ENCODE measurements at places on chromosomes 5 and 9.

GRCh38 chr5:144405991-144406390, 235.3 kb downstream of the KCTD16 start:
- DNase-seq: no peak

DNA sequence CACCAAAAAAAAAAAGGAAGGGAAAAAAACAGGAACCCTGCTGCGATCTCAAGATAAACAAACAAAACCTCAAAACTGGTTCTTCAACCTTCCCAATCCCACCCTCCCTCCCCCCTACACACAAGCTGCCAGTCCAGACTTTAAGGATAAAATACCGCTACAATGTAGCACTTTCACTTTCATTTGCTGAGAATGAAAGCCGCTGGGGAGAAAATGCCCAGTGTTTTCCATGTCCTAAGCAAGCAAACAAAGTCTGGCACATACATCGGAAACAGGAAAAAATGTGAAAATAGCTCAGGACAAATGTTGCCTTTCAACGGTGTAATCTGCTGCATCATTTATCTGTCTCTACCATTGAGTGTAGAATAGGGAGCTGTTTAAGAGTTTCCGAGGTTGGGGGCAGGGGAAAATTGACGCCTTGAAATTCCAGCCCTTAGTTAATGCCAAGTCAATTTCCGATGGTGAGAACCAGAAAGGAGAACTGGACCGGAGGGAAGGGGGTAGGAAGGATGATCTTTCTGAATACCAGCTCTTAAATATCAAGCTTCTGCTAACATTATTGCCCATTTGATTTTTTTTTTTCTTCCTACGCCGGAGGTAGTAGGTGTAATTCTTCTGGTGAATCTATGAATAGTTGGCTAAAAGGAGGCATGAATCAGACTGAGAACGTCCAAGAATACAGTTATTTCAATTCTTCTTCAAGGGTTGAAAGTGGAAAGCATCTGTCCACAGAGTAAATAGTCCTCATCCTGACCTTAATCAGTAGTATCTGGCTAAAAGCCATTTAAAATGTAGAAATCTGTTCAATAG, 1.2 kb upstream of the ADAMTS6 start:
- no peak for DNase-seq

DNA sequence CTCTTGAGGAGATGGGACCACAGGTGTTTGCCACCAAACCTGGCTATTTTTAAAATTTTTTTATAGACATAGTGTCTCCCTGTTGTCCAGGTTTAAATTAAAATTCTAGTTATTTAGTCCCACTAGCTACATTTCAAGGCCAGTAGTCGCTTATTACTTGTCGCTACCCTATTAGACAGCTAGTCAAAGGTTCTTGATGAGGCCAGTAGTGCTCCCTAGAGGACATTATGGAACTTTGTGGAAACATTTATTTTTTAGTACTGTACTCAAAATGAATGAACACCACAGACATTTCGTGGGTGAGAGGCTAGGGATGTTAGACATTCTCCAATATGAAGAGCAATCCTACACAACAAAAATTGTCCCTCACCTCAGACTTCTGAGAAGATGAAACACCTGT, 14.4 kb upstream of the GRXCR2 start:
- DNase-seq: no peak

DNA sequence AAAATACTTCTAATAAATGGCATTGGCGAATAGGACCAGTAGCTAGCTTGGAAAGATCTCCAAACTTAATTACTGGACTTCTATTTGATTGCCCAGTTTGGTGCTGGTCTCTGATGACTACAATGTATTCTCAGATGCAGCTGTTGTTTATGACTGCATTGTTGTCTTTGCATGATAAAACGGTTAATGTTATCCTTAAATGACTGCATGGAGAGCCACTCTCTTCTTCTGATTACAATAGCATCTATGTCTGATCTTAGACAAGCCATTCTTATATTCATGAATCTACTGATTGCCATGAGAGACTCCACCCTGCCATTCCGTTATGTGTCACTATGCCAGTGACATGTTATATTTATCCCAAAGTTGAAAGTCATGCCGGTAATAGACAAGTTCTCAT, 42.9 kb upstream of the ERBIN start:
- no peak for DNase-seq

- no peak for DNase-seq
Measured at GRCh38 chr9:794386-794785, 47.1 kb upstream of the DMRT1 start.

DNA sequence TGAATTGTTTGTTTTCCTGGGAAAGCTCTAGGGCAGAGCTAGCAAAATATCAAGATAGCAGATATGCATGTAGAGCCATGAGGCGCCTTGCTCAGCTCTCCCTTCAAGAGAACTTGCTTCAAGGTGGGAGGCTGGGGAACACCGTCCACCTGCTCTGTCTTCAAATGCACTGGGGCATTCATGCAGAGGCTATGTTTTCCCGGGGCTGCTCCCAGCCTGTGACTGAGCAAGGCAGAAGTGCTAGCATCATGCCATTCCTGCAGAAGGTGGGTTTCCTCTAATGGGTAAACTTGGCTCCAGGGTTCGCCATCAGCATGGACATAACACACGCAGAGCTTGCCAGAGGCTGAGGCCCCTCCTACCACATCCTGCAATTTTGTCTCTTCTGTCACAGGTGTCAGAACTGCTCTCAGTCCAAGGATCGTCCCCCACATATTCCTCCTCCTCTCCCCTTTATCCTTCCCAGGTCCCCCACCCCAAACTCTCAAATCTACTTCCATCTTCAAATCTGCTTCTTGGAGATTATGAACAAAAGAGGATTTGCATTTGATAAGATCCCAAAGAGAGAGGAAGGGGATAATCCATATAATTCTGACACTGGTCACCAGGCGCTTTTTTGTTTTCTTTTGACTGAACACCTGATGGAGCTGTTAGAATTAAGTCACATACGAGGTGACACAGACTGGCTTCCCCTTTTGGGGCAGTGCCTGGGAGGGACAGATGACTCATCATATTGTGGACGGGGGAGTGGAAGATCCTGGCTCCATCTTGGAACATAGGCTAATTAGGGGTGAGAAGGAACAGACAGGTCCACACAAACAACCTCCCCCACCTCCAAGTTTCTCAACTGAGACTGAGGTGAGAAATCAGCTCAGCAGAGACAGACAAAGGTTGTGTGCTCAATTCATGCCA, 85.0 kb upstream of the TAF11L2 start:
- no peak for DNase-seq

GRCh38 chr5:107325866-107326265, 344.9 kb downstream of the EFNA5 start:
- no peak for DNase-seq

- no peak for DNase-seq
Measured at GRCh38 chr5:38059876-38060275, 198.5 kb upstream of the EGFLAM start.

DNA sequence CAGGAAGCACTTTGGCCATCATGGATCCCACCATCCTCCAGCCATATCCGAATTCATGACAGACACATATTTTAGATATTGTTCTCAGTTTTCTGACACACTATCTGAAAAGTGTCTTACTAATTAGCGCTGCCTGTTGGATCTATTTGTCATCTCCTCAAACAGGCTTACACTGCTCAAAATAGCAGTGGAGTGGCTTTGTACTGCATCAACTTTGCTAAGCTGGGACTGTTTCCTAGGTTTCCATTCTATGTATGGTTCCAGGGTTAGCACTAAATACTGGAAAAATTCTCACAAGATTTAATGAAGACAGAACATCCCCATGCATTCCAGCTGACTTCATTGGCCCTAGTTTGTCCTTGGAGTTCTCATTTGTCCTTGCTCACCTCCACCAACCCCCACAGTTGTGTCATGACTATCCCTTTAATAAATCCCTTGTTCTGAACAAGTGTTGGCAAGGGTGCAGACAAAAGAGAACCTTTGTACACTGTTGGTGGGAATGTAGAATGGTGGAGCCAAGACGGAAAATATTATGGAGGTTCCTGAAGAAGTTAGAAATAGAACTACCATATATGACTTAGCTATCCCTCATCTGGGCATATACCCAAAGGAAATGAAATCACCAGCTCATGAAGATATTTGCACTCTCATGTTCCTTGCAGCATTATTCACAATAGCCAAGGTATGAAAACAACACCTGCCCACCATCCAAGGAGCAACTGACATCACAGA, 136.5 kb upstream of the RAI14 start:
- DNase-seq: no peak

- DNase-seq: no peak
Measured at GRCh38 chr9:121640491-121641223, 10.8 kb upstream of the DAB2IP start.

DNA sequence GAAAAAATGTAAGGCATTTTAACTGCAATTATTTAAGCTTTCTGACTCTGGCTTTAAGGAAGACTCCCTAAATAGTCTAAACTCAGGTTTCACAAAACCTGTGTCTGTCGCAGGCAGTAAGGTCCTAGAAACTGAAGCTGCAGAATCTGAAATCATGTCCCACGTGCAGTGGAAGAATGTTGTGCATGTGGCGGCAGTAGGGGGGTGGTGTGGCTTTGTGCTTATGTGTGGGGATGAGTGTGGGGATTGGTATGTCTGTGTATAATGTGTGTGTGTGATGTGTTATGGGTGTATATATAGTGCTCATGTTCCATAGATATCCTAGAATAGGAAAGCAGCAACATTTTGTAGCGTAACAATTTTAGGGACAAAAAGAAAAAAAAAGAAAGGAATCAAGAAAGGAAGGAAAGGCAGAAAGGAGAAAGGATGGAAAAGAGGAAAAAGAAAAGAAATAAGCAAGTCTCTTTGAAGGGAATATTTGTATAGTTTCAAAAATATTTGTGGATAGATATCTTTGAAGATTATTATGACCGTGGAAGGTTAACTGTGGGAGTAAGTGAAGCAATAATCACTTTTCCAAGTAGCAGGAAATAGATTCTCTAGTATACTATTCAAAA, 6.6 kb downstream of the ANKDD1B start:
- DNase-seq: no peak

DNA sequence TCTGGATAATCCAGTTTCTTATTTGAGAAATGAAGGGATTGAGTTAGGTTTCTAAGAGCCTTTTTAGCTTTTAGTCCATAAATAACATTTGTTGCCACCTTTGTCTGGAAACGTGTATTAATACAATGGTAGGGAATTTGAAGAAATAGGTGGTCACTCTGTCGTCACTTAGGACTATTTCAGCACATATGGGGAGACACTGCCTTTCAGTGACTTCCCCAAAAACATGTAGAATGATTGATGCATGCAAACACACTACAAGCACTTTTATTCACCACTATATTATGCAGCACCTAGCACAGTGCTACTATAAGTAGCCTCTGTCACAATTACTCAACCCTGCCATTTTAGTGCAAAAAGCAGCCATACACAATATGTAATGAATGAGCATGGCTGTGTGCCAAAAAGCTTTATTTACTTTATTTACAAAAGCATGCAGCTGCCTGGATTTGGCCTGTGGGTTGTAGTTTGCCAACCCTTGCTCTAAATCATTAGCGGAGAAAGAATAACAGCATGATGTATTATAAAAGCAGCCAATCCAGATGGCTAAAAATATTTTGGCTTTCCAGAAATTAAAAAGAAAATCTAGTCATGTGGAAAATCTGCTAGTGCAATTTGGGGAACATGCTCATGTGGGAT, 154.2 kb upstream of the HMHB1 start:
- DNase-seq: no peak

DNA sequence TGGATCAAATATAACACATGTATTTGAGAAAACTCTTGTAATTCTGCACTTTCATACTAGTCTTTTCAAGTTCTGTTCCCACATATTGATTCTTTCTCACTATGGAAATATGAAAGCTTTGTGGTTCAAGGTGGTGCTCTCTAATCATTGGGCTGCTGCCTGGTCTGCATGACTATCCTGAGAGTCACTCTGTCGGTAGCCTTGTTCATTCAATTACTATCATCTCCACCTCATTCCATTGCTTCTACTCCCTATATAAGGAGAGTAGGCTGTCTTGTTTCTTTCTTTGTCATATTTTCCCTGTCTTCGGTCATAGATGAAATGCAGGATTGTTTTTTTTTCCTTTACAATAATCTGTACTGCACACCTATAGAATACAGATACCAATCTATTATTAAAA, 341.4 kb upstream of the ACTBL2 start:
- DNase-seq: no peak

- no peak for DNase-seq
Measured at GRCh38 chr5:159262472-159262858, 625 bp upstream of the UBLCP1 start.

DNA sequence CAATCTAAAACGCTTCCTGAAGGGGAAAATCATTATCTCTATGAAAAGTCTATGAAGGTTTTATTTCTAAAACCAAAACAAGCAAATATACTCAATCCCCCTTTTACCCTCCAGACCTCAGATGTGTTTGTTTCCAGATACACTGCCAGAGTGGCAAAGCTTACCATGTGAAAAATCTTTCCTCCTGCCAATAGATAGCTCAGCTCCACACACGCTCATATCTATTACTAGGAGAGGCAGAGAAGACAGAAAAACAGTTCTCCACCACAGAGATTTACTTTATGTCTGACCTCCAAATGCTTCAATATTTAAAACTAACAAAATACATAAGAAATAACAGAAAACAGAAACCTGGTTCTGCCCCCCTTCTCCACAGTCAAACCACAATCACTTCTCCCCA, 7.0 kb downstream of the IRX2 start:
- no peak for DNase-seq

DNA sequence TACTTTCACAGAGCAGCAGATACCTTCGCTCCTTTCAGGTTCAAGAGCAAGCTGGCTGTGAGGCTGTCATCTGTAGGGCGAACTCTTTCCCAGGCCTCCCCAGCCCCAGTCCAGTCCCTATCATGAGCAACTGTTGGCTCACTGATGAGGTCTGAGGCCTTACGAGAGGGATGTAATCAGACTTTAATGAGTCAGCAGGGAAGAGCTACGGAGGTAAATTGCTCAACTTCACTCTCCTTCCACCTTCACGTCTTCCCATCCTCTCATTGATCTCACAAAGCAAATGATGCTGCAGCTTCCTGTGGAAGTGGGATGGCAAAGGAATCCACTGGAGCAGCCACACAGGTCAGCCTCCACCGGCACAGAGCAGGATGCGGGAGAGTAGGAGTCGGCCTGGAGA, 130.7 kb upstream of the TBCA start:
- DNase-seq: no peak

DNA sequence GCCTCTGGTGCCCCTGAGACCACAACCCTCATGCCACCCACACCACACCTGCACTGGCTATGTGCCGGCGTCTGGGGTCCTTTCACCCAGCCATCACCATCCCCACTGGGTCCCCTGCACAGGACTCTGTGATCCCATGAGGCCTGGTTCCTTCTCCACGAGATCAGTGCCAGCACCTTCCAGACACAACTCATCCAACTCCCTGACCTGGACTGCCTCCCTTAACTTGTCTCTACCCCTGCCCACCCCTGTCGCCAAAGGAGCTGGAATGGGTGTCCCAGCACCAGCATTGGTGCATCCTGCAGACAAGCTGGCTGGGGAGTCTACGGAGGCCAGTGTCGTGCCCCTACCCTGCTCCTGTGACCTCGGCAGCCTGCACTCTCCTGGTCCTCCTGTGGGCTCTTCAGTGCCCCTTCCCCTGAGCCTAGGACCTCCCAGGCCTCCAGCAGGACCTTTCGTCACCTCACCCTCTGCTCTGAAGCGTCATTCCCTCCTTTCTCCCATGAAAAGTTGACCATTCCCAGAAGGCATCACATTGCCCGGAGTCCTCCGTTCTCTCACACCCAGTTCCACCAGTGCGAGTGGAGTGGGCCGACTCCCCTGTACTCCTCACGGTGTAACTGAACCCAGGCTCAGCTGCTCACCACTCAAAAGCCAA, 87.7 kb downstream of the NSUN2 start:
- DNase-seq: no peak

GRCh38 chr5:150766251-150766650, 7.4 kb upstream of the DCTN4 start:
- DNase-seq: no peak

- no peak for DNase-seq
Measured at GRCh38 chr5:110768138-110768860, 29.5 kb downstream of the SLC25A46 start.

GRCh38 chr5:123965626-123966025, 453.6 kb downstream of the CSNK1G3 start:
- DNase-seq: no peak

All from stimulated activated CD4-positive, alpha-beta T cell treated with anti-CD3 and anti-CD28 coated beads, Interleukin-1b, Interleukin-23, amount 100 ng/mL, for 24 hours (primary cell).